Inflammatory macrophage treated with lipopolysaccharide for 1 hour (primary cell): ENCODE measurements at places on chromosomes 1 and 21.

- DNase-seq, result no peak
These were observed 402.9 kb downstream of the TGFB2 start for GRCh38 chr1:218748071-218748470.

DNA sequence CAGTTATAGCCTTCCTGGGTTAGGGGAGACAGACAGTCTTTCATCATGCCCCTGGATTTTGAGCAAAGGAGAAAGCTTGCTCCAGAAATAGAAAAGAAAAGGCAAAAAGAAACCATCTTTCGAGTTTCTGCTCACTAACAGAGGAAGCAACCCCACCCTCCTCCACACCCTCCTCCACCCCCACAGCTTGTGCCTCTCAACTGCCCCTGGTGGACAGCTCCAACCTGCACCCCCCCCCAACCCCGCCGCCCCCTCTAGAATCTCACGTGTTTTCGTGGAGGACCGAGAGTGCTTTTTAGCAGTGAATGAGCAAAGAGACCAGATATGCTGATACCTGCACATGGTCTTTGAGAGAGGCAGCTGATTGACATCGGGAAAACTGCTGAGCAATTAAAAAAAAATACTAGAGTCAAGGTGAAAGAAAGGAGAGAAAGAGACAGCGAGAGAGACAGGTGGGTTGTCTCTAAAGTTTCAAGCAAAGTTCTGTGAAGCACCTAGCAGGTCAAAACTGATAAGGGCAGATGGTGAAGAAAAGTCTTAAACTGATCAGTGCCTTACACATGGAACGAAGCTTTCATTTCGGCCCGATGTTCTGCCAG is 358.3 kb downstream of the KIF26B start:
- peak; percentile 32 for DNase-seq

DNA sequence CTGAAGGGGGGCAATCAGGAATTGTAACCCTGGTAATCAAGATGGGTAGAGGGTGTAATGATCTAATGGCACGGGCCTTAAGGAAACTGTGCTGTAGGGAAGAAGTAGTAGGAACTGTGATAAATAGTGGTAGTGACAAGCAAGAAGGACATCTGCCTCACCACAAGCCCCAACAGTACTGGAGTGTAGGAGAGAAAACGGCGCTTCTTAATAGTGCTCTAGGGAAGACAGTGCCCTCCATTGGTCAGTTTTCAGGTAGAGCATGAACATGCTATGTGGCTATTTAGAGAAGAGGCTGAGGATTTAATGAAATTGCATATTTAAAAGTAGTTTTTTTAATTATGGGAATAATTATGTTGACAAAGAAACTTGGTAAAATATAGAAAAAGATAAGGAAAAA is 32.2 kb downstream of the SLC30A7 start:
- no peak for DNase-seq

GRCh38 chr1:33392206-33392605 is 38.7 kb downstream of the PHC2 start:
- no peak for DNase-seq

- peak; percentile 27 for DNase-seq
These were observed 700 bp upstream of the SYDE2 start for GRCh38 chr1:85201340-85202091.

DNA sequence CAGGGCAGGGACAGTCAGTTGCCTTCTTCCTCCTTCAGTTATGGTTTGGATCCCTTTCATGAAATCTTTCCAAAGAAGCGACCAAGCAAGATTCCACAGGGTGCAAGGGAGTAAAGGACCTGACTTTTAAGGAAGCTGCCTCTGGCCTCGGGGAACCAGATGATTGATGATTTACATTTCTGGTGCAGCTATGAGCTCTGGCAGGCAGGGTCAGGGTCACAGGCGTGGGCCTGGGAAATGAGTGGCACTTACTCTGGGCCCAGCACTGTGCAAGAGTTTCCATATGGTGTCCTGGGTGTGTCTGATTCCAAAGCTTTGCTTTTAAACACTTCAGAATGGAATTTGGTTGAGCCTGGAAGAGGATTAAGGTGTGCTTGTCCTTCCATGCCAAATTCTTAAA is 7.2 kb upstream of the CRABP2 start:
- DNase-seq, result no peak

- no peak for DNase-seq
These were observed 210.4 kb downstream of the HIVEP3 start for GRCh38 chr1:41708332-41708731.

DNA sequence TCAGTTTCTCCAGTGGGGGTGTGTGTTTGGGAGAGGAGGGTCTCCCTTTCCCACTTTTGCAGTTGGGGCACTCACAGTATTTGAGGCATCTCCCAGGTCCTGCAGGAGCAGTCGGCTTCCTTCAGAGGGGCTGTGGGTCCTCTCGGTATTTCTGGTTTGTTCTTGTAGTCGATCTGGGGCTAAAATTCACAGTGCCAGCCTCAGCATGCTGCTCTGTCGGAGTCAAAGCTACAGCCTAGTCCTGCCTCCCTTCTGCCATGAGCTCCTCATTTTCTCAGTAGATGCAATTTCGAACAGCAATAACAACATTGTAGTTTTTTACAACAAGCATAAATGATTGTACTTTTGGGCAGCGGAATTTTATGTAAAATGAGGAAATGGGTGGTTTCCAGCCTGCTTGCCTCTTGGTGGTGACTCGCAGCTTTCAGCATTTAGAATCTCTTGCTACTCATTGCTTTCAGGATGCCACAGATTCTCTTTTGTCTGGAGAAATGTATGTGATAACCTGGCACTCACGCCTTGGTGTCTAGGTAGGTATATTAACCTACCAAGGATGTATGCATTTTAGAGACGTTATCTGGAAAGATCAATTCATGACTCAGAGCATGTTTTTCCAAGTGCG is 82.4 kb upstream of the C21orf91 start:
- peak; percentile 29 for DNase-seq

DNA sequence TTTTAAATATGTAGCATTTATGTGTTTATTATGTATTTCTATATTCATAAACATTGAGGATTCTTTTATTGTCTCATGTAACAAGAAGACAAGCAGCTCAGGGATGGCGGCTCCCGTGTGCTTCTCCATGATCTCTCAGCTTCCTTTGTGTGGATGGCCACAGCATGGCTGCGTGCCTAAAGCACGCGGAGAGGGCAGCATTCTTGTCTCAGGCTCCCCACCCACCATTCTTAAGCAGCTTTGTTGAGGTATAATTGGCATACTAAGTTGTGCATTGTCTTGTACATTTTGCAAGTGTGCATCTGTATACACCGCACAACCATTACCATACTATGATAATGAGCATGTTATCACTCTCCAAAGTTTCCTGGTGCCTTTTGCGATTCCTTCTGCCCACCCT is 81.6 kb downstream of the CAMTA1 start:
- DNase-seq, result no peak

DNA sequence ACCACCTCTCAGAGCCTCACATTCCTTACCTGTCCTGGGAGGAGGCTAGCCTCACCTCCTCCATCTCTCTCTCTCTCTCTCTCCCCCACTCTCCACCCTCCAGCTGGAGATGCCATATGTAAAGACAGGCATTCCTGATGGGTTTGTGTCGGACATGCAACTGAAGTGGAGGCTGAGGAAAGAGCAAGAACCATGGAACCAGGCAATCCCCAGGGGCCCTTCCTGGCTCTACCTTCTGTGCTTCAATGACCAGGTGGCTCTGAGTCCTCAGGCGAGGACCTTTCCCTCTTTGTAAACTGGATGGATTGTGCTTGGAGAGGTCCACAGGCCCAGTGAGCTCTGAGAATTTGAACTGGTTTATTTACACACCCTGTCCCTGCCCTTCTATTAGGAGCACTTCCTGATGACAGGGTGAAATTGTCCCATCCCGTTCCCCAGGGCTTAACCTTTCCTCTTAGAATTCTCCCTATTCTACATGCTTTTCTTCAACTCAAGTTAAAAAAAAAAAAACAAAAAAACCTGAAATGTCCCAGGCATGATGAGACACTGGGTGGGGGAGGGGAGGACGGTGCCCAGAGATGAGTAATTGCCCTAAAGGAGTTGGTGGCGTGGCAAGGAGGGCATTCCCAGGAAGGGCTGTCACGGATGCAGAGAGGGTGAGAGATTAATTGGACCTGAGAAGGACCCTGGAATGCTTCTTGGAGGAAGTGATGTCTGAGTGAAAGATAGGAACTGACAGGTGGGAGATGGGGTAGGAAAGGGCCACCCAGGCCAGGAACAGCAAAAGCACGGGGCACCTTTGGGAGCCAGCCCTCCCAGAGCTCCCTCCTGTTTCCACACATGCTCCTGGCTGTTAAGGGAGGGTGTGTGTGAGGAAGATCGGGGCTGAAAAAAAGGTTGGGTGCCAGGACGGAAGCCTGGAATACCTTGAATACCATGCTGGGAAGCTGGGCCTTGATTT is 50.2 kb upstream of the WASF2 start:
- no peak for DNase-seq

- DNase-seq, result no peak
These were observed 402.7 kb downstream of the LTN1 start for GRCh38 chr21:28590026-28590425.

DNA sequence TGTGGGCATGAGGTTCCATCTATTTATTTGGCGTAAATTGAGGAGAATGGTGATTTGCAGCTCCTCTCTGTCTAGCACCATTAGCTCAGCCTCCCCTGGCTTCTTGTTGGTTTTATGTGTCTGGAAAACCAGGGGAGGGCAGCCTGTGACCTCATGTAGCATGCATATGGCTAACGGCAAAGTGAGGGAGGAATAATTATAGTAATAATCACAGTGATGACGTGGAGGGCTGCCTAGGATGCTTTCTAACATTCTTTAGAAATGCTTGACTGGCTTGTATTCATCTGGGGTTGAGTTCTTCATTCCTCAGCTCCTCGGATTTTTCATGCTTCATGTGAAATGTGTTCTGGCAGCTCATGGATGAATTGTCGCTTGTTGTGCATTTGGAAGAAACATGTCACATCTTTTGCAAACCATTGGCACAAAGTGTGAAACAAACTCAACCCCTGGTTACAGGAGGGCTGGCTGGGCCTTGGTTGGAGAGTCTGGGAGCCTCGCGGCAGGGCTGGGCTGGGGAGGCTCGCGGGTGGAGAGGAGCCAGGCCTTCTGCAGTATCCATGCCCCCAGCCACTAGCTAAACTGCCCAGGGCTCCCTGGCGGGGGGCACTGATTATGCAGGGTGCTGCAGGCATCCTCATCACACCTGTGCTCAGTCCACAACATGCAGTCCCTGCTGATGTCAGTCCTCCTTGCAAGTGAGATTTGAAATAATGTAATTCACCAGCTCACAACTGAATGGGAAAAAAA is 149.6 kb downstream of the DISC1 start:
- DNase-seq, result peak; percentile 41

DNA sequence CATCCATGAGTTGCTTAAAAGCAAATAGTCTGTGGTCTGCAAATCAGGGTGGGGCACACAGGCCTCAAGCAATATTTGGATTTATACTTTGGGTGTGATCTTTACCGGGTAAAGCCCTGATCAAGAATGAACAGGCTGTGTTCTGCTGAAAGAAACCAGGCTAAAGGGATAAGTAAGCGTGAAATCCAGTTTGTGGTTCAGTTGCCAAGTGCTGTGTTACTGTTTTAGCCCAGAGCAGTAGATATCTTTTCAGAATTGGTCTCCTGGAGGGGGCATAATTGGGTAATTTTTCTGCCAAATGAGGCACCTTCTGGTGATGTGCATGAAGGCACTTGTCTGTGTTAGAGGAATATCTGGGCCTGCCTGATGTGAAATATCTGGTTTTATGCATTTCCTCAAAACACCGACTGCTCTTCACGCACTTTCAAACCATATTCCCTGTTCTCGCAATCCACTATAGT is 21.4 kb downstream of the AIM2 start:
- peak; percentile 17 for DNase-seq

DNA sequence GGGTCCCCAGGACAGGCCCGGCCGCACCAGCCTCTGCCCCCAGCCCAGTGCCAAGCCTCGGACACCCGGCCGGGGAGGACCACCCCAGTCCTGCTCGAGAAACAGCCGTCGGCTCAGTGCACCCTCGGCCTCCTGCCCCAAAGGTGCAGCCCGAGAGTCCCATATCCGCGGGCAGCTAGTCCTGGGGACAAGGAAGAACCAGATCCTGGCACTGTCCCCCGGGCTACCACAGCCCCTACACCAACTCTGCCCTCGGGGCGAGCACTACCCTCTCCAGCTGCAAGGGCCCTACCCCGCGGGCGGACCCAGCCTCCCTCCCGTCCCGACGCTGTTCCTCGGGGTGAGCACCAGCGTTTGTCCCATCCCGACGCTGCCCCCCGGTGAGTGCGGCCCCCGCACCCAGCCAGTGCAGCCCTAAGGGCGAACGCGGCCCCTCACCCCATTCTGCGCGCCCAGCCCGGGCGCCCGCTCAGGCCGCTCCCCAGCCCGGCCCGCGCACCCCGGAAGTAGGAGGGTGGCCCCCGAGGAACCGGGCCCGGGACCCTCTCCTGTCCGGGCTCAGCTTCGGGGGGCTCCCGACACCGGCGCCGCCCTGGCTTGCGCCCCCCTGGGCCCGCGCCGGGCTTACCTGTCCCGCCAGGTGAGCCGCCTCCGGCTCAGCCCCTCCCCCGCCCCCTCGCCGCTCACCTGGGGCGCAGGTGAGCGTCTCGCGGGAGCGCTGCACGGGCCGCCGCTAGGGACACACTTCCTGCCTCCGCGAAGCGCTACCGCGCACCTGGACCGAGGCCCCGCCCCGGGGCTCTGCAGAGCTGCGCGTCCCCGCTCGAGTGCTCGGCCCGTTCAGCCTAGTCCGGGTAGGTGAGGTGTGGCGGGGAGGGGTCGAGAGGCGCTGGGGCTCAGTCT is at the start of gene KDF1:
TSS of gene KDF1 (minus strand) at position 747 of the 903 bp plus-strand sequence. CDS start 8,088 bp downstream, outside the sequence.
- DNase-seq, result no peak

GRCh38 chr1:69513601-69514000 is 54.1 kb upstream of the LRRC7 start:
- DNase-seq, result no peak

- DNase-seq, result no peak
These were observed 114.6 kb upstream of the NEK7 start for GRCh38 chr1:198042168-198042567.

GRCh38 chr1:118169016-118169415 is 16.0 kb downstream of the SPAG17 start:
- no peak for DNase-seq

GRCh38 chr1:78447086-78447485 is 43.7 kb upstream of the PTGFR start:
- no peak for DNase-seq

GRCh38 chr1:234980291-234980644 is 148.4 kb downstream of the TOMM20 start:
- no peak for DNase-seq

DNA sequence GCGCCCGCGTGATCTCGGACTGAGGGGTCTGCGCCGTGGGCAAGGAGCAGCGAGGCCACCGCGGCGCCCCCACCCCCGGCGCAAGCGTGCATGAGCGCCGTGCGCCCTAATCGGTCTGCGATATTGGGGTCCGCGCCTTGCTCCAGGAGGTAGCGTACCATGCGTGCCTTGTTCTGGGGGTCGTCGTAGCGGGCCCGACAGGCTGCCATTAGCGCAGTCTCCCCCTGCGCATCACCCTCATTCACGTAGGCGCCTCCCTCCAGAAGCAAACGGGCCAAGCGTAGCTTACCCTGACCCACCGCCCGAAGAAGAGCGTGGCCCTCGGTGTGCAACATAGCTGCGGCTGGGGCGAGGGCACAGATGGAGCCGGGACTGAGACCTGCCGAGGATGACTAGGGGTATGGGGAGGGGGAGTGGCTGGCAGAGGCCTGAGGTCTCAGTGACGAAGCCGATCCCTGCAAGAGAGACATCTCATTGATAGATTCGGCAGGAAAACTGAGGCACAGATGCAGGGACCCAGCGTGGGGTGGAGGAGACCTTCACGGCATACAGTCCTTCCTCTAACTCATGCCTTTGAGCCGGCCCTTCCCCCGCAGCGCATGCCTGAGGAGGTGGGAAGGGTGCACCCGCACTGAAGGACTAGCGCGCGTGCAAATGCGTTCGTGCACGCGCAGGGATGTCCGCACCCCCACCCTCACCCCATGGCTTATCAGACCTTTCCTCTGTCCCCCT is 2.8 kb downstream of the ANKRD34A start:
- no peak for DNase-seq

- DNase-seq, result no peak
These were observed 68.7 kb upstream of the MPC2 start for GRCh38 chr1:168005529-168005928.
